ENCODE measurements at places on chromosomes 5 and 9.

GRCh38 chr9:123081824-123082223, 48.4 kb downstream of the GPR21 start:
- no peak for DNase-seq

DNA sequence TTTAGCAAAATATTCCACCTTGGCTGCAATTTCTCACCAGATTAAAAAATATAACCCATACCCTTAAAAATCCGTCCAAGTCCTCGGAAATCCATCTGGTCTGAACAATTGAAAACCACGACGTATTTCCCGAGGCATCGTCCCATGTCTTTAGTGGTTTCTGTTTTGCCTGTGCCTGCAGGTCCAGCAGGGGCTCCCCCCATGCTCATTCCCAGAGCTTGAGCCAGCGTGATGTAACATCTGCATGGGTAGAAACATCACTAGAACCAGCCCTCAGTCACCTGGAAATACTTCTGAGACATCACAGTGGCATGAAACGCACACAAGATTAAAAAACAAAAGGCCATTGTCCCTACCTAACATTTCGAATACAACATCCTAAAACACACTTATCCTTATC, 114.0 kb downstream of the DNAH5 start:
- no peak for DNase-seq

GRCh38 chr5:99133921-99134320, 205.1 kb upstream of the CHD1 start:
- no peak for DNase-seq

DNA sequence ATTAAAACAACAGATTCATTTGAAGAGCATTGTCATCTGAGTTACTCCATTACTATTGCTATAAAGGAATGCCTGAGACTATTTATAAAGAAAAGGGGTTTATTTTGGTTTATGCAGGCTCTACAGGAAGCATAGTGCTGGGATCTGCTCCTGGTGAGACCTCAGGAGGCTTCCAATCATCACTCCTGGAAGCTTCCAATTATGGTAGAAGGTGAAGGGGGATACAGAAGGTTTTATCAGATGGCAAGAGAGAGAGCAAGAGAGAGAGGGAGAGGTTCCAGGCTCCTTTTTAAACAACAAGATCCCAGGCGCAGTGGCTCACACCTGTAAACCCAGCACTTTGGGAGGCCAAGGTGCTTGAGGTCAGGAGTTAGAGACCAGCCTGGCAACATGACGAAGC, 63.5 kb downstream of the ASS1 start:
- DNase-seq: no peak

- no peak for DNase-seq
Observed at GRCh38 chr9:117860849-117861248, 156.6 kb downstream of the TLR4 start.

- DNase-seq: no peak
Observed at GRCh38 chr9:91089405-91090129, 272.2 kb downstream of the AUH start.

DNA sequence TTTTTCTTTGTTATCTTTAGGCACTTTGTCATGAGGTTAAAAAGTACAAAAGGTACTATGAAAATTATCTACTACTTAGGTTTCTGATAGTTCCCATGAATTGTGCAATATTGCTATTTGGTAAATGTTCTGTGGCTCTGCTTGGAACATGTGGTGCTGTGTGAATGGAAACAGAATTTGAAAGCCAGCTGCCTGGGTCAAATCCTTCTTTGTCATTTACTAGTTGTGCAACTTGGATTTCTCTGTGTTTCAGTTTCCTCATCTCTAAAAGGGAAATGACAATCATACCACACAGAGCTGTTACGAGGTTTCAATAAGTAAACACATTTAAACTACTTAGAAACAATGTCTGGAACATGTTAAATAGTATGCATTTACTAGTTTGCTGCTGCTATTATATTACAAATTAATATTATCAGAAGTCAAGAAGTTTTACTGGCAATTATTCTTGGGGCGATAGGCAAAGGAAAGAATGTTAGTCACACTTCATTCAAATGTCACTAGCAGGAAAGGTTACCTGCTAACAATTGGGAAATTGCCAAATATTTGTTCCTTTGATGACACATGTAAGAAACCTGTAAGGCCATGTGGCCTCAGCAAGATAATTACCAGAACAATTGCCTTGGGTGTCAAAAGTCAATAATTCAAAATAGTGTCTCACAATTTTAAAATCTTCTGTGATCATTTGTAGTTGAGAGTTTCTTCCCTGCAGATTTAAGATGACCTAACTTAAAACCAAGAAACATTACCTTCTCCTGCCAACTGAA, 184.8 kb downstream of the KIAA0825 start:
- no peak for DNase-seq

- no peak for DNase-seq
Observed at GRCh38 chr9:127384016-127384730, 12.8 kb upstream of the SLC2A8 start.

GRCh38 chr5:173441053-173441628, 112.9 kb upstream of the STC2 start:
- no peak for DNase-seq

DNA sequence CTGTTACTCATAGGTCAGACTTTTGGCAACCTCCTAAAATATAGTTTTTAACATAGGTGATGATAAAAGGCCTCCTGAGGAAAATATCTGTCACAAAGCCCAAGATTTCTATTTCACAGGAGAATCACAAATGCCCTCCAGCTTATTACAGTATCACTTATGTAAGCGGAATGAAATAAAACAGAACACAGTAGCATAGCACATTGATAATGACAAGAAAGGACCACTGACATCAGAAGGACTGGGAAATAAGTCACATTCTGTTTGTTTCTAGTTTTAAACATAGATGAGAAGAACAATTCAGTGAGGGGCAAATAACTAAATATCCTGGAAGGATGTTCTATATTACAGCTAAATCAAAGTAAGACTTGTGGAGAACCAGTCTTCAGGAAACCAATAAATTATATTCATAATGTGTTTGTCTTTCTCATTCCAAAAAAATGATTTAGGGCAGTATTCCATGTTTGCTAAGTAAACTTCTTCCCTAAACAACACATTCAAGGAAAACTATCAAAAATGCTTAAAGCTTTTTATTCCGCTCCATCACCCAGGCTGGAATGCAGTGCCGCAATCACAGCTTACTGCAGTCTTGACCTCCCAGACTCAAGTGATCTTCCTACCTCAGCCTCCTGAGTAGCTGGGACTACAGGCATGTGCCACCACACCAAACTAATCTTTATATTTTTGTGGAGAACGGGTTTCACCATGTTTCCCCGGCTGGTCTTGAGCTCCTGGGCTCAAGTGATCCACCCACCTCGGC, 20.8 kb upstream of the CTNNAL1 start:
- no peak for DNase-seq

DNA sequence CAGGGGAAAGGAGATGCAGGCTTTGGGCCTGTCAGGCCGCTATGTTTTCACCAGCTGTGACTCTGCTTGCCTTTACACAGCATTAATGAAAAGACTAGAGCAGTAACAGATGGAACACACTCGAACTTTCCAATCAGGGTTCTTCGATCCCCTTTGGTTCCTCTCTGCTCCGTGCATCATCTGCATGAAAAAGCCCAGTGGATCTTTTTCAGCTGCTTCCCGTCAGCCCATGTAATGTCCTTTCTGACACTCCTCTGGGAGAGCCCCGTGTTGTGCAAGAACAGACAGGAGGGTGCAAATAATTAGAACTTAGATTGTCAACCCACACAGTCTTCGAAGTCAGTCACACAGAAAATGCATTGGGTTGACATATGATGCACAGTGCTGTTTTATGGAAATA, 448.9 kb upstream of the ZNF462 start:
- no peak for DNase-seq

DNA sequence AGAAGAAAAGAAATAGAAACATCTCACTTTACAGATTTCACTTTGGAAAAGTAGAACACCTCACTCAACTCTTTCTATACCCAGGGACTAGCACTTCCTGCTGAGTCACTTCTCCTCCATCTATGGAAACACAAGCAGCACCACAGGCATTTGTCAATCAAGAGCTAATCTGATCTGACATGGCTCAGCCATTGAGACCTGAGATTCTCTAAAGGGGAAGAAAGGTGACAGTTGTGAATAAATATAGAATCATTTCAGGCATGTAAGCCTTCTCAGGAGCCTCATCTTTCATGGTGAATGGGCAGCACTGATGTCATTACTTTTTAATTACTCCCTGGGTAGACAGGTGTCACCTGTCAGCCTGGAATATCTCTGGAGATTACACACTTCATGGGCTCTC, 559.8 kb downstream of the HINT1 start:
- no peak for DNase-seq

GRCh38 chr5:33999978-34000377, 7.9 kb downstream of the AMACR start:
- no peak for DNase-seq

DNA sequence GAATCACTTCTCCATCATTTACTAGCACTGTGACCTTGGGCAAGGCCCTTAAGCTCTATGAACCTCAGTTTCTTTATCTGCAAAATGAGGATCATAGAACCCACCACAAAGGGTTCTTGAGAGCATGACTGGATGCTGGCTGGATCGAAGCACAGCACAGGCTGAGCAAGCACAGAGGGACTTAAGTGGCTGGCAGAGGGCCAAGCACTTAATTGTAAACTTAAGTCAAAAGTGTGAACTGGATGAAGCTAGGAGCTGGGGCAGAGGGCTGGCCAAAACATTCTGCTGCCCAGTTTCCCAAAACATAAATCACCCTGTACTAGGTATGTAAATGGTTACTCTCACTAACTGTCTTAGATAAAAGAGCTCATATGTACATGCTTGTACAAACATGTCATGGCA, 112.3 kb upstream of the WWC1 start:
- no peak for DNase-seq

DNA sequence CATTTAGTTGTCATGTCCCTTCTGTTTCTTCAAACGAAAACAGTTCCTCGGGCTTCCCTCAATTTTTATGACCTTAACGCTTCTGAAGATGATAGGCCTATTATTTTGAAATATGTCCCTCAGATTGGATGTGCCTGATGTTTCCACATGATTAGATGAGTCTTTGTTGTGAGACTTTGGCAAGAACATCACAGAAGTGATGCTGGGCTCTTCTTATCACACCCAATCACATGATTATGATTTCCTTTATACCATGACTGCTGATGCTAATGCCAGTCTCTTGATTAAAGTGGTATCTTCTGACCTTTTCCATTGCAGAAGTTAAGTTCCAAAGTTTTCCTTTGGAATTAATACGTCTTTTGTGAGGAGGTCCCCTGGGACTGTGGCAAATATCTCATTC, 175.7 kb downstream of the SAXO1 start:
- no peak for DNase-seq

DNA sequence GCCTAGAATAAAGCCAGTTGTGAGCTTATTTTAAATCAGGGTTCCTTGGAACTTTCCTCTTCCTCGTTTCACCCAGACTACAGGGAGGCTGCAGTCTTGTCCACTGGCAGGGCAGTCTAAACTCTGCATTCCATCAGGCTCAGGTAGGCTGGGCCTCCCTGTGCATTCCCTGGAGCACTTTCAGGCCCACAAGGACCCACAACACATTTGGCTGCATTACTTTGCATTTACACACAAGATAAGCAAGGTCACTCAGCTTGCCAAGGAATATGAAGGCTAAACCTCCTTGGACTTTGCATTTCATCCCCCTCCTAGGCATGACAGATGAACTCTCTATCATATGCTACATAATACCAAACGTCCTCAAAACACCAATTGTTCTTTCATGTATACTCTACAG, 104.2 kb downstream of the MARCHF3 start:
- DNase-seq: no peak

- DNase-seq: no peak
Observed at GRCh38 chr5:169260896-169261569, 39.9 kb downstream of the SLIT3 start.

- no peak for DNase-seq
Observed at GRCh38 chr9:967903-968641, 8.4 kb upstream of the DMRT3 start.

DNA sequence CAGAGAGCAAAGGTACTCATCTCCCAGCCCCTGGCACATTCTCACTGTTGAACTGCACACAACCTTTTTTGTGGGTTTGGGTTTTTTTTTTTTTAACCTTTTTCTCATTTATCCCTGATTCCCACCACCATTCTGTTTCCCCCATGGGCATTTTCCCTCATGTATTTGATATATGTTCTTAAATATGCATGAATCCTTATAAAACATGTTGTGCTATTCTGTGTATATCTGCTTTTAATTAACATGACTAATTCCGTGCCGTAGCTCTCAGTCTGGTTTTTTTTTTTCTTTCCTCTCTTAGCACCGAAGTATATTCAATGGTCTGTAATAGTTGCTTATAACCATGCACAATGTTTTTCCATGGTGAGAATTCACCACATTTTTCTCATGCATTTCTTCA, 204.5 kb downstream of the RGS3 start:
- DNase-seq: no peak

- no peak for DNase-seq
Observed at GRCh38 chr5:143174714-143175398, 228.6 kb downstream of the NR3C1 start.

- DNase-seq: no peak
Observed at GRCh38 chr9:95284162-95285080, 33.1 kb downstream of the FANCC start.

DNA sequence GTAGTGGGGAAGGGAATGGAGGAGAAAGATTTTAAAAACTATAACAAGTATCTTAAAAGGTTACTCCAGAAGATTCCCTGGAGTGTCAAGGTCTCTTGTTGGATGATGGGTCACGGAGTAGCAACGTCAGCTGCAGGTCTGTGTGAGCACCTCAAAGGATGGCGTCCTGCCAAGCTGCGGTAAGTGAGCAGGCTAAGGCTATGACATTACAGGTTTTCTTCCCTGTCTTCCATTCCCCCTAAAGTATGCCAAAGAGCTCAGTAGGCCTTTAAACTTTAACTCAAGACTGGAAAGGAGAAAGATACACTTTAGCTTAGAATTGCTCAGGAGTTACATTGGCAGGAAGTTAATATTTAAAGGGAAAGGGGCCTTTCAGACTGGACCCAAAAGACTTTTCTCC, 17.5 kb downstream of the SPOCK1 start:
- no peak for DNase-seq

GRCh38 chr9:74724317-74724716, 163.4 kb downstream of the TRPM6 start:
- DNase-seq: no peak

GRCh38 chr5:96279801-96280542, 153.1 kb downstream of the PCSK1 start:
- no peak for DNase-seq

GRCh38 chr5:72369711-72370110, 49.5 kb downstream of the PTCD2 start:
- DNase-seq: no peak
